ENCODE measurements at places on chromosomes 1 and 21.

DNA sequence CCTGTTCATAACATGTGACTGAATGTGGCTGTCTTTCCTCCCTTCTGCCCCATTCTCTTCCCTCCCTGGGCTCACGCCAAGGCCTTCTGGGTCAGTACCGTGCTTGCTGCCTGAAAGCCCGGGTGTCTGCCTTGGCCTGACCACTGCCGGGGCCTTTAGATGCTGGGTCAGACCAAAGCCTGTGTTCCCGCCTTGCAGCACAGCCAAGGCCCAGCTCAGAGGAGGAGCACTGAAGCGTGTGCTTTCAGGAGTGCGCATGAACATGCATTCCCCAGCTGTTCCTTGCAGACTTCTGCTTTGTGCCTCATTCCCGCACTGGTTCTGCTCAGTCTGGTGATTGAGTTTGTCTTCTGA, 27.0 kb upstream of the SARS1 start:
- DNase-seq = no peak

DNA sequence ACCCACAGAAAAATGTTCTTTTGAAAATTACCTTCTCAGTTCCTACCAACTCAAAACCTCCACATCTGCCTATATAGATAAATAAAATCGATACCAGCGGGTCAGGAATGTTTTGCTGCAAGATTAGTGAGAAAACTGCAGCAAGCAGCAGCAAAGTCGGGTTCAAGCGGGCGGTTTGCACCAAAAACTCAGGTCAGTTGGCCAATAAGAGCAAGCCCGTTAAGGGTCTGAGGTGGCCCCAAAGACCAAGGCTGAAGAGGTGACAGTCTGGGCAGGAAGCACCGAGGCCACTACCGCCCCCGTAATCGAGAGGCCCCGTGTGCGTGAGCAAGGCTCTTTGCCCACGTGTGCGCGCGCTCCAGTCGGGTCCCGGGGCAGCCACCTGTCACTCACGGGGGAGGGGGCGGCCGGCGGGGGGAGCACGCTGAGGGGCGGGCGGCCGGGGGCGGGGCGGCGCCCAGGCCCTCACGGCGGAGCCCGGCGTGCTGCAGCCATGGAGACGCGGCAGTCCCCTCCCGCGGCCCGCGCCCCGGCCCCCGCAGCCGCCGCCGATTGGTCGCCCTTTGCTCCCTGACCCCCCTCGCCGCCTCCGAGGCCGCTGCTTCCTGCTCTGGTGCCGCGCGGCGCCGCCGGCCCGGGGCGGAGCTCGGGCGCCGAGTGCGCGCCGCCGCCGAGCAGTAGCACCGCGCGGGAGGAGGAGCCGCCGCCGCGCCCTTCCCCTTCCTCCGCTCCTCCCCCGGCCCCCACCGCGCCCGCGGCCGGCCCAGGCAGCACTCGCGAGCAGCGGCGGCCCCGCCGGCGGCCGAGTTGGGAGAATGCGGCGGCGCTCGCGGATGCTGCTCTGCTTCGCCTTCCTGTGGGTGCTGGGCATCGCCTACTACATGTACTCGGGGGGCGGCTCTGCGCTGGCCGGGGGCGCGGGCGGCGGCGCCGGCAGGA, at the start of gene GALNT2:
TSS of gene GALNT2 (plus strand) at position 773 of the 939 bp plus-strand sequence. CDS start at position 816, 43 bp downstream.
- peak; percentile 71 for DNase-seq

DNA sequence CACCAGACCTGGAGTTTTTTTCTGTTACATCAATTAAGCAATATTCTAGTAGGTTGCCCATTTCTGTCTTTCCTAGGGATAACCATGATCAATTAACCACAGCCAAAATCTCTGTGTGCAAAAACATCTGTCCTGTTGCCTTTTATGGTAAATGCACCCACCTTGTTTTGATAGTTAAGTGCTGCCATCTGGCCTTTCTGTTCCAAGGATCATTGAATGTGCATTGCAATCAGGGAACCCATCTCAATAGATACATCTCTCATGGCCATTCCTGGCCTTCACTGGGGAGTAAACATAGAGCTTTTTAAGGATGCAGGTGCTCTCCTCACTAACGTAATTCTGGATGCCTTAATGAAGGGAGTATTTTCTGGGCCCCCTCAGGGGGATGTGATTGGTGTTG, 111.8 kb upstream of the KIAA1614 start:
- no peak for DNase-seq

GRCh38 chr1:112955773-112956543, at the start of gene SLC16A1:
SLC16A1 (minus strand) TSS chr1:112956196; CDS start chr1:112929308, 26,888 bp downstream.
- DNase-seq = peak; percentile 89

DNA sequence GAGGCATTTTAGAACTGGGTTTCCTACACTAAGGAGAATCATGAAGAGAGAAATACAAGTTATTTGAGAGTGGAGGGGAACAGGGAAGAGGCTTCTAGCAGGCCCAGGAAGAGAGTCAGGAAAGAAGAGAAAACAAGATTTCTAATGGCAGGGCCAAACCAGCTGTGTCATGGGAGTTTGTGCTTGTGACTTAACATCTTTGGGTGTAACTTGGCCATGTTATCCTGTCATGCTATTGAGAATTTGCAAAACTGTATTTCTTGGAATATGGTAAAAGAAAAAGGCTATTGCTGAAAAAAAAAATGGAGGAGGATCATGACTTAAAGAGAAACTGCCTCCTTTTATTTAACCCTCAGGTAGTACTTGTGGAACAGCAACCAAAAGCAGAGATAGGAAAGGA, 47.4 kb upstream of the TNFSF18 start:
- DNase-seq = no peak

DNA sequence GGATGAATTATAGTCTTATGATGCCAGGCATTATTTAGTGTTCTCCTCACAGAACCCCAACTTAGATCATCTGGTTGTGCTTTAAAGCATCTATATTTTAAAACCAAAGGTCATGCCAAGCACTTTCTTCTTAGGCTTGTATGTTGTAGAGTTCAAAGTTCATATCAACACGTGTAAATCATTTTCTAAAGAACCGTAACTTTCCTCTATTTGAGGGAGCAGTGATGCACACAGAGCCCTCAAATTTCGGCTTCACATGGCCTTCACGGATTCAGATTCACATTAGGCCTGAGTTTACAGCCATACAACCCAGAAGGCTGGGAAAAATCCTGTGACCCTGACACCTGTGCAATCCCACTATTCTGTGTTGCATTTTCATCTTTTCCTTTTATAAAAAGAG, 52.1 kb upstream of the SEC16B start:
- DNase-seq = no peak

Measured in foreskin melanocyte (primary cell).